ENCODE measurements at places on chromosomes 13 and 19. TPM values are rescaled to one million over a fixed set of nuclear protein-coding genes. Genes with fewer than 3 reads are reported as not detected.

DNA sequence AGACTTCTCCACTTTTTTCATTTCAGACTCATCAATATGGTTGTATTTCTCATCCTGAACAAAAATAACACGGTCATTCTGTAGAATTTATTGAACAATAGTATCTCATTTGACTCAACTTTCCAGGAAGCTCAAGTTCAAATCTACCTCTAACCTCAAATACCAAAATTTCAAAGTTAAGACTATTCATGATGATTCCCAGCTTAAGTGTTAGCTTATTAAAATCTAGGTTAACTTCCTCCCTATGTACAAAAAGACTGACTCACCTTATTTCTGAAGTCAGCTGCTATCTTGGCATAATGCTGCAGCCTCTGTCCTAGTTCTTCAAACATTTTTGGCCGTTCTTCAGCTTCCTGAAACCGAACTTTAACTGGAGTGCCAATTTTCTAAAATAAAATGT, 23.2 kb downstream of the HSPH1 start:
- H3K27ac ChIP-seq: no peak overlapping the region
- H3K4me1 ChIP-seq: no peaks in the 10 kb centered on the region
- H3K4me3 ChIP-seq: no peak overlapping the region
- H3K36me3 ChIP-seq: peaks cover 51% of the 10 kb centered on the region
- no peaks in the 10 kb centered on the region for H3K27me3 ChIP-seq
- DNase-seq: no peak

HPN gene
- total RNA-seq: 2.2 TPM

GRCh38 chr13:87147076-87147475, 524.1 kb upstream of the SLITRK5 start:
- no peaks in the 10 kb centered on the region for H3K36me3 ChIP-seq
- DNase-seq: no peak
- no peaks in the 10 kb centered on the region for H3K4me1 ChIP-seq

DNA sequence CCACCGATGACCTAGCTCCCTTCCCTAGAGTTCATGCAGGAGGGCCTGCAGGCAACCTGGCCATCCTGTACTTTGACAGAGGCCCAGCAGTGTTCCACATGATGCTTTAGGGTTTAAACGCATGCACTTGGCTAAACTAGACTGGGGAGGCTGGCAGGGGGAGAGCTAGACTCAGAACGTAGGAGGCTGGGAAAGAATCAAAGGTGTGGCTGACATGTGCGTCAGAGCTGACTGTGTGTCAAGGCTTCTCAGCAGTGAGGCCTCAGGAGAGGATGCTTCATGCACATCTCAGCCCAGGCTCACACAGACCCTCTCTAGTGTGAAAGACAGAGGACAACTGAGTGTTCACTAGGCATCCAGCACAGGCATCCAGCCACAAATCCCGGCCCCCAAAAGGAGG, 28.7 kb downstream of the DNMT1 start:
- no peaks in the 10 kb centered on the region for H3K4me1 ChIP-seq
- H3K4me3 ChIP-seq: no peak overlapping the region
- no peak for DNase-seq
- no peaks in the 10 kb centered on the region for H3K27me3 ChIP-seq
- peaks cover 40% of the 10 kb centered on the region for H3K36me3 ChIP-seq

GRCh38 chr19:2371656-2372055, 11.6 kb downstream of the TMPRSS9 start:
- DNase-seq: no peak
- no peak overlapping the region for H3K27ac ChIP-seq
- no peaks in the 10 kb centered on the region for H3K36me3 ChIP-seq
- H3K27me3 ChIP-seq: peaks cover 13% of the 10 kb centered on the region
- H3K4me1 ChIP-seq: no peaks in the 10 kb centered on the region
